ENCODE measurements at places on chromosomes 7 and 10. TPM values are rescaled to one million over a fixed set of nuclear protein-coding genes. Genes with fewer than 3 reads are reported as not detected.

The C10orf53 gene
- not detected for total RNA-seq

The CCDC201 gene
- not detected for total RNA-seq

The HSPA12A gene
- total RNA-seq: 10.6 TPM

The TMEM178B gene
- 10.9 TPM for total RNA-seq

The AKR1C3 gene
- total RNA-seq: 909 TPM

The VPS26A gene
- total RNA-seq: 54.2 TPM

The FXYD4 gene
- 0.50 TPM for total RNA-seq

The TMEM270 gene
- total RNA-seq: not detected

The PAPSS2 gene
- 209 TPM for total RNA-seq

The SPOCK2 gene
- 1.1 TPM for total RNA-seq

The SPDYE3 gene
- not detected for total RNA-seq

The PPP1R3C gene
- total RNA-seq: 160 TPM

The ARHGEF35 gene
- total RNA-seq: 0.84 TPM

The SVIL gene
- 10.8 TPM for total RNA-seq

The AKR1C8 gene
- total RNA-seq: 0.10 TPM

The NPY4R gene
- not detected for total RNA-seq

The ALOX5 gene
- not detected for total RNA-seq

Data from NCI-H460 (cell line).